ENCODE measurements at places on chromosomes 11 and 22. TPM values are rescaled to one million over a fixed set of nuclear protein-coding genes. Genes with fewer than 3 reads are reported as not detected.
A peak's percentile ranks its signal among the peaks of the same experiment; 100 is the strongest.

DNA sequence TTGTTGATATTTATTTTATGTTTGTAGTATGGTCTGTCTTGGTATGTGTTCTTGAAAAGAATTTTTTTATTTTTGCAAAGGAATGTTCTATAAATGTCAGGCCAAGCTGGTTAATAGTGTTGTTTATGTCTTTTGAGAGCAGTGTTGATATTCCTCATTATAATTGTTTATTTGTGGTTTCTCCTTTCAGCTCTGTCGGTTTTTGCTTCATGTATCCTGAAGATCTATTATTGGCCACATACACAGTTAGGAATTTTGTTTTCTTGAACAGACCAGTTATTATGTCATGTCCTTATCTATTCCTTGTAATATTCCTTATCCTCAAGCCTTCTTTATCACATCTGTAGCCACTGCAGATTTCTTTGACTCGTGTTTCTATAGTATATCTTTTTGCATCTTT, 56.5 kb downstream of the PDHX start:
- DNase-seq: peak; percentile 51

GRCh38 chr11:46912526-46913150, 5.7 kb downstream of the LRP4 start:
- no peak for DNase-seq

DNA sequence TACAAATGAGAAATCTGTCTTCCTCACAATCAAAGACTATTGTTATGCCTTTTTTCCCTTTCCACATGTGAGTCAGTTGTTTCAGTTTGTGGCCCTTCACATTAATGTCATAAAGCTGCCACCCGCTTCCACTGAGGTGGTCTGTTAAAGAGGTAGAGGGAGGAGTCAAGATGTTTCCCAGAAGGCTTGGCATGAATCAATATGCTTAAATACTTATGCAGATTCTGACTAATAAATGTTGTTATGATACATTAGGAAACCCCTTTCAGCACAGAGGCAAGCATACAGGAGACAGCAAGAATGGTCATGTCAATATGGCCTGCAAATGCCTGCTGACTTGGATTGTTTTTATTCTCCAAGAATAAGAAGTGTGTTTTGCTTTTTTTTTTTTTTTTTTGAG, 6.5 kb downstream of the RTN3 start:
- DNase-seq: no peak

GRCh38 chr11:129896062-129896461, 684 bp upstream of the NFRKB start:
- peak; percentile 2 for DNase-seq

DNA sequence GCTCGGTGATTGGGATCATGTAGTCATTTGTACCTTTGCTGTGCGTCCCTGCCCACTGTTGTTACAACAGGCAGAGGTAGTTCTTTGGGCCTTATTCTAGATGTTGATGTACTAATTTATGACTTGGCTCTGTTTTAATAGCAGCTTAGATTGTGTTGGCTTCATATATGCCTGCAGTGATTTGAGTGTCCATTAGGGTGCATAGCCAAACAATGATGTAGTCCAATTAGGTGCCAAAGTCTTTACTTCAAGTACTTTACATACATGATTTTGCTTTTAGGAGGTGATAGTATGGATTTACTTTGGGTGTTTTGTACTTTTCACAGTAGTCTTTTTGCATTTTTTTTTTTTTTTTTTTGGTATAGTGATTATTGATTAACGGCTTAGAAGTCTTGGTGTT, 46.4 kb downstream of the PPP6R3 start:
- no peak for DNase-seq

NPAS4 gene
- not detected for total RNA-seq

DNA sequence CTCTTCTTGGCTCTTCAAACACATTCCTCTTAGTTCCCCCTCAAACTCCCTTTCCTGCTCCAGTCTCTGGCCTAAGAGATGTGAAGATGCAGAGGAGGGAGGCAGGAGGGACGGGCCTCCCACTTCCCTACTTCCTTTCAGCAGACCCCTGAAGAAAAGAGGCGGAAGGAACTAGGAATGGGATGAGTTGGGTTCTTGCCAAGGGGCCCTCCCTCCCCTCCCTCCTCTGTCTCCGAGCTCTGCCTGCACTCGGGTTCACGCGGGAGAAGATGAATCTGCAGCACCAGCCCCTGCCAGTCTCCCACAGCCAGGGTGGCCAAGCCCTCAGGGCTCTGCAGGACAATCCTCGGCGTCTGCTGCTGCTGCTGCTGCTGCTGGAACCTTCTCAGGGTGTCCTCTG, 24.3 kb upstream of the PKNOX2 start:
- DNase-seq: no peak

GRCh38 chr22:45262931-45263462, 21.8 kb upstream of the UPK3A start:
- no peak for DNase-seq

GRCh38 chr22:30372915-30373314, 14.3 kb downstream of the RNF215 start:
- DNase-seq: no peak

- no peak for DNase-seq
These were observed 16.5 kb downstream of the GNAZ start for GRCh38 chr22:23086787-23087186.

DNA sequence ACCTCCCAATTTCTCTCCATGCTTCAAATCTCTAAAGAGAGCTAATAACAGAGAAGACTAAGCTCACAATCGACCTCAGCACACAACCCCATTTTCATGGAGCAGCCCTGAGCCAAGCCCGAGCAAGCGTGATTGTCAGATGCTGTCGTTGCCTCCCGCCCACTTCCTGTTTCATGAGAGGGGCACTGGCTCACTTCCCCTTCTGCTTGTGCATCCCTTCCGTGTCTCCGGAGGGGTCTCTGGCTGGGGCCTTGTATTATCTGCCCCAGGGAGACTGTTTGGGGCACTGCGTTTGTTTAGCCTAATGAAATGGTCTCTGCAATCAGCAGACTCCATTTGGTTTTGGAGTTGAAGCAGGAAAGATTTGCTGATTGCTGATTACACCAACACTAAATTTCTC, 181.3 kb upstream of the SEZ6L start:
- no peak for DNase-seq

AIFM3 gene
- 0.45 TPM for total RNA-seq

All from fibroblast of the aortic adventitia (primary cell).